ENCODE measurements at places on chromosomes 1 and 21. TPM values are rescaled to one million over a fixed set of nuclear protein-coding genes. Genes with fewer than 3 reads are reported as not detected.

CD84 gene
- total RNA-seq: 0.02 TPM

DNA sequence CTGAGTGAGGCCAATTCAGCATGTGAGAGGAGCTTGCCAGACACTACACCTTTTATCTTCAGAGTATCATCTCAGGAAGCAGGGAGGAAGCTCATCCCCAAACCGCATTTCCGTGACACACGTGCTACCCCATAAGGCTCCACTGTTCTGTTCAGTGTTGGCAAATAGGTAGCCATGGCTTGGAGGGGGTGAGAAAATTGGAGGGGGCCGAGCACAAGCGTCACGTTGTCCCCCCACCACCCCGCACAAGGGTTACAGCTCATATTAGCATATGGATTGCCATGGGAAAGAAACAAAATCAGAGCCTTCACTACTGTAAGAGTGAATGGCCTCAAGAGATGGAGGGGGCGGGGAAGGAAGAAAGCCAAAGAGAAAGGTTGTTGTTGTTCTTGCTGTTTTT, 46.7 kb downstream of the OLIG1 start:
- DNase-seq: no peak
- H3K4me3 ChIP-seq: no peak overlapping the region
- no peaks in the 10 kb centered on the region for H3K36me3 ChIP-seq
- H3K4me1 ChIP-seq: no peaks in the 10 kb centered on the region
- H3K27me3 ChIP-seq: peaks cover 28% of the 10 kb centered on the region
- no peak overlapping the region for H3K27ac ChIP-seq

GRCh38 chr1:37732111-37732780, 32.7 kb downstream of the EPHA10 start:
- DNase-seq: no peak
- no peak overlapping the region for H3K4me3 ChIP-seq
- H3K27ac ChIP-seq: no peak overlapping the region
- H3K4me1 ChIP-seq: peaks cover 5% of the 10 kb centered on the region

KCNA2 gene
- not detected for total RNA-seq

SLC25A24 gene
- 23.6 TPM for total RNA-seq

SERINC2 gene
- total RNA-seq: 50.1 TPM

FNDC10 gene
- total RNA-seq: 8.4 TPM

TYW3 gene
- 31.8 TPM for total RNA-seq

PCAT6 gene
- total RNA-seq: 1.9 TPM

BLACAT1 gene
- 3.9 TPM for total RNA-seq

DNA sequence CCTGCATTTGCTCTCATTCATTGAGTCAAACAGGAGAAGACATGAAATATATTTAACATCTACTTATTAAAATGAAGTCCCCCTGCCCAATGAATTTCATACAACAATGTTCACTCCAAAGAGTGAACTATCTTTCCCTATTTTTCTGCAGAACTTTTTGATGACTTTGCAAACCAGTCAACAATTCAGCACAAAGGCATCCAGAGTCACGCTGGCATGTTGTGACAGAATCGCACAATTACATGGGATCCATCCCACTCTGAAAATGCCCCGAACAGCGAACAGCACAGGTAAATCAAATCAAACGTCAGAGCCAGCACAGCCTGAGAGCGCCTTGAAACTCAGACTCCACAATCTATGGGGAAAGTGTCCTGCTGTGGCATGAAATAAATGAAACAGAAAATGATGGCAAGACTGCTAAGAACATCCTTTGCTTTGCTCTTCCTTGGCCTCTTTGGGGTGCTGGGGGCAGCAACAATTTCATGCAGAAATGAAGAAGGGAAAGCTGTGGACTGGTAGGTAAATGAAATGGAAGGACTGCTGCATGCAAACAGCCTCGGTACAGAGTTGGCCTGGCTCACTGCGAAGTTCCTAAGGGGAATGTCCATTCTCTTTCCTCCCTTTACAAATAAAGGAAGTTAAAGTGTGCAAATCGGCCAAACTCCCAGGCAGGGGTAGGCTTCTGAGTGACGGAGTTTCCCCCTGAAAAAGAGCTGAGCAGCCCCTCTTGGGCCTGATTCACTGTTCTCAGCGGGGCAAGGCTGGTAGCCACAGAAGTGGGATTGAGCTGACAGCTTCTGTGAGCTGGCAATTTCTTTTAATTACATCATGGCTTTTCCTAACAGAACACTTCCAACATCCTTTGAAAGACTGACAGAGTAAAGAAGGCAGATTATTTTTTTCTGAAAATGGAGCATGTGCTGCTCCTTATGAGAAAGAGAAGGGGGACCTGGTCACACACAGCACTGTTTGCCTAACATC, at the start of gene DNASE2B:
Gene DNASE2B (plus strand): TSS at position 310 of the 981 bp plus-strand sequence. CDS start 81 bp downstream, at position 391.
- H3K36me3 ChIP-seq: no peaks in the 10 kb centered on the region
- H3K4me1 ChIP-seq: peaks cover 4% of the 10 kb centered on the region
- H3K4me3 ChIP-seq: no peak within 1 kb of the TSS
- H3K27me3 ChIP-seq: no peaks in the 10 kb centered on the region

- H3K4me3 ChIP-seq: no peak overlapping the region
- H3K36me3 ChIP-seq: no peaks in the 10 kb centered on the region
- DNase-seq: no peak
- H3K27me3 ChIP-seq: peaks cover 58% of the 10 kb centered on the region
- H3K27ac ChIP-seq: no peak overlapping the region
- no peaks in the 10 kb centered on the region for H3K4me1 ChIP-seq
Observed at GRCh38 chr1:110554871-110555801, 36.2 kb upstream of the KCNA10 start.

- H3K36me3 ChIP-seq: no peaks in the 10 kb centered on the region
- H3K27me3 ChIP-seq: no peaks in the 10 kb centered on the region
- DNase-seq: no peak
- no peak overlapping the region for H3K4me3 ChIP-seq
- H3K27ac ChIP-seq: no peak overlapping the region
- no peaks in the 10 kb centered on the region for H3K4me1 ChIP-seq
Observed at GRCh38 chr1:182765391-182765790, 24.2 kb upstream of the NPL start.

DNAI4 gene
- total RNA-seq: 3.9 TPM

GRCh38 chr1:50023292-50024159, at the start of gene AGBL4:
Gene AGBL4 (minus strand): TSS chr1:50023954.
- H3K4me3 ChIP-seq: no peak within 1 kb of the TSS
- H3K36me3 ChIP-seq: no peaks in the 10 kb centered on the region
- no peaks in the 10 kb centered on the region for H3K4me1 ChIP-seq
- no peaks in the 10 kb centered on the region for H3K27me3 ChIP-seq
- no peak within 1 kb of the TSS for H3K27ac ChIP-seq

GRCh38 chr1:198102454-198102827, 54.4 kb upstream of the NEK7 start:
- H3K36me3 ChIP-seq: no peaks in the 10 kb centered on the region
- DNase-seq: no peak
- no peaks in the 10 kb centered on the region for H3K4me1 ChIP-seq

DNA sequence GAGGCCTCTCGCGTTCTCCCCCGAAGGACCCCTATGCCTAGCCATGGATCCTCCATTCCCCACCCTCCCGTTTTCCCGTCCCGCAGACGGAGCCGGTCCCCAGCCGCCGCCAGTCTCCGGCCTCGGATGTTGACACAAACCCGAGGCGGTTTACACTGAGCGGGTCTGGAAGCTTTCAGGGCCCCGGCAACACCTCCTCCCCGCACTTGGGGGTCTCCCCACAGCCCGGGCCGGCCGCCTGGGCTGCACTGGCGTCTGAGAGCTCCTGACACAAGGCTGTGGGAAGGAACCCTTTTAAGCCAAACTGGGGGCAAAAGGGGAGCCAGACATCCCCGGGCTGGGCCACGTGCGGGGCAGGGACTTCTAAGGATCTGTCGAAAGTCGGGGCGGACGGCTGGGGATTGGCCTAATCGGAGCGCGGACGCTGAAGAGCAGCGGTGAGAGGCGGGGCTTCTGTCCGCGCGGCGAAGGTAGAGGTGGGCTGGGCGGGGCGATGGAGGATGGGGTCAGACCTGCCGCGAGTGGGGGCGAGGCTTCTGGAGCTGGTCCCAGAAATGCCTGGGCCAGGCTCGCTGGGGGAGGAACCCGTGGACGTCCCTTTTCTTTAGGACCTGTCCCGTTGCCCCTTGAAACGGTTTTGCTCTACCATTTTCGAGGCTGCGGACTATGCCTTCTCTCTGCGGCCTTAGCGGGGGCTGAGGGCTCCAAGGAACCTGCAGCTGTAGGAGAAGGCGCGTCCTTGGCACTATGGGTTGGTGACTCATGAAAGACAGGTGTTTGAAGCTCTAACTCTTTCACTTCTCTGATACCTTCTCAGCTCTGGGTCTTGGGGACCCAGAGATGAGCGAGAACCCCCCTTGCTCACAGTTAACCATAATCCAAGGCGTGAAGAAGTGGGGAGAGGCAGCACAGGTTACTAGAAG, 1.2 kb upstream of the HPCAL4 start:
- no peak overlapping the region for H3K27ac ChIP-seq
- 0 out of 2 replicates have a peak, but pooled peaks cover 4% of the 10 kb centered on the region for H3K27me3 ChIP-seq
- DNase-seq: no peak
- peaks cover 20% of the 10 kb centered on the region for H3K4me1 ChIP-seq

DNA sequence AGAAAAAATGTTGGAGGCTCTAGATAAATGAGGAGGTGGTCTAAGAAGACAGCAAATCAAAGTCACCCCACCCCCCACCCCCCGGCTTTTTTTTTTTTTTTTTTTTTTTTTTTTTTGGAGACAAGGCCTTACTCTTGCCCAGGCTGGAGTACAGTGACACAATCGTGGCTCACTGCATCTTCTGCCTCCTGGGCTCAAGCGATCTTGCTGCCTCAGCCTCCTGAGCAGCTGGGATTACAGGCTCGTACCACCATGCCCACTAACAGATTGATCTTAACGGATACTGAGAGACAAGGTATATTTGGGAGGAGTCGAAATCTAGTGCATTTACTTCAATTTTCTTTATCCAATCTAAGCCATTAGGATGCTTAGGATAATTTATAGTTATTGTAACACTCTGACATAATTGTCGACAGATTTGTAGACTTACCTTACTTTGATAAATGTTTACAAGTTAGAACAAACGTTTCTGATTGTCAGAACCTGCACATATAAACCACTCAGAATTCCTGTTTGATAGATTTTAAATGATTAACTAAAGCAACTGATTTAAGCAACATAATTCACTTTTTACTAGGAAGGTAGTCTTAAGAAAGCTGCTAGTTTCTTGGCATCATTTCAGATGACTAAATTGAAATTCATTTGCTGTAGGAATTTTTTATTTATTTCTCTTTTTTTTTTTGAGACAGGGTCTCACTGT, 33.7 kb upstream of the NBL1 start:
- no peaks in the 10 kb centered on the region for H3K27me3 ChIP-seq
- H3K36me3 ChIP-seq: no peaks in the 10 kb centered on the region
- DNase-seq: no peak
- no peak overlapping the region for H3K4me3 ChIP-seq

Data from HCT116 (cell line).